HL-60 (cell line): ENCODE measurements at places on chromosomes 6 and 20.

GRCh38 chr6:3750317-3751076 is 1.0 kb downstream of the PXDC1 start:
- DNase-seq: no peak

DNA sequence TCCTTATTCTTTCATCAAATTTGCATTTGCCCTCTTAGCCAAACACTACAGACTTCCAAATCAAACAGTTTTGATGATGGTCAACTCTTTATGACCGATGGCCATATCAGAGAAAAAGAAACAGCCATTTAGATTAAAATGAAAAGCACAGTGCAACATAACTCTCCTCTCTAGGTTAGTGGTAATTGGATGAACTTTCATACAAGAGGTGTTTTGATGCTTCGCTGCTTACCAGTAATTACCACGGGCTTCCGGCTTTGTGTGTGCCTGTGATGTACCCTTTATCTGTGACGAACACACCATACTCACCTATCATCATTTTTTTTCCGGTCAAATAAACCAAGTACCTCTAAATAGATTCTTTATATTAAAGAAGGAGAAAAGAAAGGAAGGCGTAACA is 181.8 kb downstream of the FOXA2 start:
- DNase-seq: no peak

- no peak for DNase-seq
Measured at GRCh38 chr6:168087436-168088160, 8.6 kb upstream of the FRMD1 start.

GRCh38 chr6:162306616-162307015 is 420.9 kb downstream of the PRKN start:
- DNase-seq: no peak

DNA sequence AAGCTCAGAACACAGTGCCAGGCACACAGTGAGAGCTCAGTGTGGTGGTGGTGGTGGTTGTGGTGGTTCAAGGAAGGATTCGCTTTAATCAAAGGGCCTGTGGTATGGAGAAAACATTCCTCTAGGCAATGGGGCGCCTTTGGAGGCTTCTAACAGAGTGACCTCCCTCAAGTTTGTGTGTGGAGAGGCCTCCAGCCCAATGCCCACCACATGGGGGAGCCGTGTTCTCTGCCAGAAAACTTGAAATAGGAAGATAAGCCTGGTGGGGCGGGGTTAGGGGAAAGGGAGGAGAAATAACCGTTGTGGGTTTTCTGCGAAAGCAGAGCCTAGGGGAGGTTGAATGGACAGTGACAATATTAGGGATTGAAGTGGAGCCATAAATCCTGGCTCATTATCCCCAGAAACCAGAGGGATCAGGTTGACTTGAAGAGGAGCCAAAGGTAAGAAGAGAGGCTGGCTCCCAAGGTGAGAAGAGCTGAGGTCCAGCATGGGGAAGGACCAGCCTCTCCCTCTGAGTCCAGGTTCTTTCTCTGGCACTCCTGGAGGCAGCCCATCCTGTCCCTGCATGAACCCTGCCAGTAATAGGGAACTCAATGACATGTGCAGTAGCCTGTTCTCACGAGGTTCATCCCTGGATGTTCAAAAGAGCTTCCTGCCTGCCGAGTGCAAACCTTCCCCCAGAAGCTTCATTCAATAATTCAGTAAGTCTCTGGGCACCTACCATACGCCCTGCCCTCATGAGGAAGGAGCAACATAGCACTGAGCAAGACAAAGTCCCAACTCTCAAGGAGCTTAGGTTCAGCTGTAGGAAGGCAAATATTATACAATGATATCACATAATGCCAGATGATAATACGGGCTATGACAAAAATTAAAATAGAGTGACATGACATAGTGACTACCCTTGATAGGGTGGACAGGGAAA is 51.4 kb downstream of the TGM2 start:
- DNase-seq: peak; percentile 78
